ENCODE measurements at places on chromosomes 11 and 22. TPM values are rescaled to one million over a fixed set of nuclear protein-coding genes. Genes with fewer than 3 reads are reported as not detected.

DNA sequence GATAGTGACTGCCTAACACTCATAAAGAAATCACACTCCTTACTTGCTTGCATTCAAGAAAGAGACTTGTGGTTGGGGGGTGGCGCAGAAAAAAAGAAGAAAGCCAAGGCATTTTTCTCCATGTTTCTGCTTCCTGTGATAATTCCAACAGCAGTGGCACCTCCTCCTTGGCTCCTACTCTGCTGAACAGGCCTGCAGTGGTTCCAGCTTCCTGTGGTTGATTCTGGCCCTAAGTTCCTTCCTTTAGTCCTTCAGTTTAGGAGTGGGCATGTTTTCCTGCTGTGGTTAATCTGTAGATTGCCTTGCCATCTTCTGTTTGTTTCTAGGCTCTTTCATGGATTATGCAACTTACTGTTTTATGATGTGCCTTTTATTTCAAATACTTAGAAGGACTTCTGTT, 940.4 kb downstream of the DLG2 start:
- no peak for DNase-seq

Gene MS4A15
- polyA plus RNA-seq: not detected

DNA sequence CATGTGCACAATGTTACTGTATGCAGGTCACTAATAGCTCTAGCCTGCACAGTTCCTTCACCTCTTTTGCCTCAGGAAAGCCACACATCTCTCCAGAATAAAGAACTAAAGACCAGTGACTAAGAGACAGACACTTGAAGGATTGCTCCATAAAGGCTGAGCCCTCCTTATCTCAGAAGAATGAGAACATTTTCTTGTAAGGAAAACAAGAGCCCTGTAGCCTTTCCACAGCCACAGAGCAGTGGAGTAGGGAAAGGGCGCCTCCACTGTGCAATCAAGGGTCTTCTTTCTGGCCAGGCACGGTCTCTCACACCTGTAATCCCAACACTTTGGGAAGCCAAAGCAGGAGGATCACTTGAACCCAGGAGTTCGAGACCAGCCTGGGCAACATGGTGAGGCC, 202.6 kb upstream of the TMEM45B start:
- no peak for DNase-seq

DNA sequence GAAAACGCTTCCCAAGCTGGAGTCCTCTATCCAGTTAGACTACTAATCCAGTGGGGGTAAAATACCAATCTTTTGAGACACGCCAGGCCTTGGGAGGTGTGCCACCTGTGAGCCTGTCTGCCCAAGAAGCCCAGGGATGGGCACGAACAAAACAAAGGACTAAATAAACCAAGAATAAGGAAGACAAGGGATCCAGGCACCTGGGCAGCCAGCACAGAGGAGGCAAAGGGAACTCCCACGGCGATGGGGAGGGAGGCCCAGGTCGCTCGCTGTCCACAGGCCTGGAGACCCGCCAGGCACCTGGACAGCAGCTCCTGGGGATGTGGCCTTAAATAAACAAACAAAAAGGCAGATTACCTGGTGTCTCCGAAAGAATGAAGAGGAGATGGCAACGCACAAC, 31.4 kb downstream of the LRFN4 start:
- DNase-seq: no peak

DNA sequence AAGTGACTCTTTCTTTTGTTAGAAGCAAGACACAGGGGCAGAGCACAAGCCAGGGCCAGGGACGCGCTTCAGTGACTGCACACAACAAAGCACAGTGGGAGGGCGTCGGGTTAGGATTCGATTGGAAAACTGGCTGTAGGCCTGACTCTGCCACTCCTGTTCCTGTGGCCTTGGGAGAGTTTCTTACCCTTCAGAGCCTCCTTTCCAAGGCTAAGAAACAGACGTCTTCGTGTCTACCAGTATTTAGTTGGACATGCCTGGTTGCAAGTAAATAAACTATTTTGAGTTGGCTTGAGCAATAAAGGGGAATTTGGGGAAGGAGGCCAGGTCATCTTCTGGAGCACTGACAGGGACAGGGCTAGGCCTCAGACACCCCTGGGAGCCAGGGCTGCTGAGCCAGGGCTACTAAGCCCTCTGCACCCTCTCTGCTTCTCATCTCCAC, 549.1 kb downstream of the INSC start:
- DNase-seq: no peak

- DNase-seq: no peak
Observed at GRCh38 chr11:113334183-113334582, 19.8 kb downstream of the TTC12 start.

GRCh38 chr22:19717691-19718455, 3.6 kb downstream of the SEPTIN5 start:
- peak; percentile 65 for DNase-seq

DNA sequence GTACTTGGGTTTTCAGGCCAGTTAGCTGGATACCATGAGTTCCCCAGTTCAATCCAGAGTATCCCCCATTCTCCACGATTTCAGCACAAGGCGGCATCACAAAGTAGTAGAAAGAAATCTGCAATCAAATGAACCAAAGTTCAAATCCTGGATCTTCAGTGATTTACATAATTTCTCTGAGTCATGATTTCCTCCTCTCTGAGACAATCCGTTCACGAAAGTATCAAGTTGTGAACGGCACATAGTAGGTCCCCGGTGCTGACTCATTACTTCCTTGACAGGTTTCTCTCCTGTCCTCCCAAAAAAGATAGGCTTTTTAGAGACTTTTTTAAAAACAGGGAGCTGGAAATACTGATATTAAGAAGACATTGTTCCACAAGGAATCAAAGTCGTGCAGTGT, 69.1 kb upstream of the AKIP1 start:
- DNase-seq: no peak

DNA sequence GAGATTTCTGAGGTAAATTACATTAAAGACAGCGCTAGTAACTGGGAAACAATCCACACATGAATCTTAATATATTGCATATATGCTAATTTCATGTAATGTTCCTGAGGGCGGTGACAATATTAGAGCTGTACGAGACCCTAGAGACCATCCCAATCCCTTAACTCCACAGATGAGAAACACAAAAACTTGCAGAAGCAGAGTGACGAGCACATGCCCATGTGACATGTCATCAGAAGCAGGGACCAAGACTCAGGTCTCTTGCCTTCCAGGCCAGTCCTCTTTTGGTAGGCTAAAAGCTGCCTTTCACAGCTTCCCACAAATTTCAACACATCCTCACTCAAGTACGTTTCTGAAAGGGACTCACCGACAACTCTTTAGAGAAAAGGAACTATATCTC, 11.8 kb downstream of the MAPK1 start:
- DNase-seq: no peak

Gene MUC6
- polyA plus RNA-seq: 26.8 TPM

Data from left kidney (tissue), 8 donors.